ENCODE measurements at places on chromosomes 7 and 10.

- no peak for DNase-seq
These were observed 678.4 kb downstream of the PHTF2 start for GRCh38 chr7:78476851-78477405.

- DNase-seq = no peak
These were observed 28.6 kb downstream of the KAT6B start for GRCh38 chr10:74855027-74855426.

DNA sequence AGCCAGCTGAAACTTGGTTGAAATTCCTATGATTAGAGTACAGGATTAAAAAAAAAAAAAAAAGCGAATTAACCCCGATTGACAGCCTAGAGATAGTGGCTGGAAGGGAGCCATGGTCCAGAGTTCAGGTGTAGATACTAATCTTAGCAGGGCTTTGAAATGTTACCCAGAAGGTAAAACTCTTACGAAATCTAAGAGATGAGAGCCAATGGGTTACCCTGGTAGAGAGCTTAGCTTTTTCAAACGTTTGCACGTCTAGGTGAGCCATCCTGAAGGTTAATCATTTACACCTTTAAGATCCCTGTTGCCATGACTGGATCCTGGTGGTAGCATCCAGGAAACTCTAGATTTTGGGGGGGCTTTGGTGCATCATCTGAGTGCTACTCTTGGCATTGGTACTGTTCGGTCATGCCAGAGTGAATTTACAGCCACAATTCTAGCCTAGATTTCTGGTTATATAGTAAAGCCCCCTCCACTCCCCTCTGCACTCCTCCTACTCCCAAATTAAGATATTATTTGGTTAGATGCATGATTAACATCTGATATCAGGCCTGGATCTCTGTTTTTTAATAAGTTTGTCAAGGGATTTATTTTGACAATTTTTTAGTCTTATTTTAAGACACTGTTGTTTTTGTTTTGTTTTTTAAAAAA is 1.2 kb downstream of the AGFG2 start:
- DNase-seq = no peak

GRCh38 chr7:108266491-108266890 is 136.3 kb upstream of the LAMB4 start:
- no peak for DNase-seq

GRCh38 chr10:45253183-45253914 is 62.1 kb downstream of the OR13A1 start:
- DNase-seq = no peak

- DNase-seq = no peak
These were observed 34.9 kb downstream of the COA1 start for GRCh38 chr7:43694399-43694748.

- DNase-seq = no peak
These were observed 5.3 kb downstream of the COL1A2 start for GRCh38 chr7:94400022-94400421.

- no peak for DNase-seq
These were observed 14.5 kb downstream of the PSAP start for GRCh38 chr10:71836596-71836974.

- no peak for DNase-seq
These were observed 167.8 kb upstream of the CXCL12 start for GRCh38 chr10:44552726-44553125.

GRCh38 chr10:95850791-95851190 is 57.0 kb upstream of the CC2D2B start:
- no peak for DNase-seq

GRCh38 chr10:48684792-48685623 is at the start of gene WDFY4:
WDFY4 (plus strand) TSS chr10:48684873; CDS start chr10:48709733, 24,860 bp downstream.
- no peak for DNase-seq

DNA sequence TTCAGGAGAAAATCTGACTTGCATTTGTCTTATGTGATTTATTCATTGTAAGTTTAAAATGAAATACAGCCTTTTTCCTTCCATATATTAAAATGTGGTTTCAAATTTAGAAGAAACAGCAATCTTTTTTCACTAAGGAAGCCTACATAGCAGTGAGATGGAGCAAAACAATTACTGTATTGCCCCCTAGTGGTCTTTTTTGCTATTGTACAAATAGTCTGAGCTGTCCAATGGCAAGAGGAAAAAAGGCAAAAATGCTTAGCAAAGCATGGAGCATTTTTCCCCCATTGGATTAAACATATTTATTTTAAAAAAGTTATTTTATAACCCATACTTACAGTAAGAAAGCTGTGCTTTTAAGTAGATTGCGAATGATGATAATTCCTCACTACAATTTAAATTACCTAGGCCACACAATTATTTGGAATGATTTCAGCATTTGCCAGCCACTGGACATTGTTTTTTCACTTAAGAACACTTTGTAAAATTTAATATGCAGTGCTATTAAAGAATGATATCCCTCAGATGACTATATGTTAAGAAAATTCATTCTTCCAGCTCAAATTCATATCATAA is 119.5 kb downstream of the CPED1 start:
- no peak for DNase-seq

GRCh38 chr10:97031459-97031858 is 154.3 kb downstream of the SLIT1 start:
- DNase-seq = no peak

DNA sequence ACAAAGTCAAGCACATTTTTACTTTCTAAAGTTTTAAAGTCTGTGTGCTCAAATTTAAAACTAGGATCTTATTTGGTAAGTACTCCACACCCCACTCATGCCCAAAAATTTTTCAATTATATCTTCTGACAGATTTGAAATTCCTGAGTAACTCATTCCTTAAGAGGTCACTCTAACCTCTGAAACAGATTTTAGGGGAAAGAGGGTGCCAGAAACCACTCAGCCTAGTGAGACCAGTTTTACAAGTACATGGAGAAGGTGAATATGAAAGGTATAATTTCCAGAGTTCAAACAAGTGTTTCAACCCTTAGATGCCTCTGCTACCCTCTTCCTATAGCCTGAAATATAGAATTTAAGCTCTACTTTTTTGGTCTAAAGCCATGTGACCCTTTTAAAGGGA is 79.2 kb downstream of the C7orf25 start:
- DNase-seq = no peak

- DNase-seq = no peak
These were observed 10.3 kb downstream of the TMEM106B start for GRCh38 chr7:12221414-12221813.

GRCh38 chr7:77326131-77326530 is 90.0 kb downstream of the GSAP start:
- no peak for DNase-seq

GRCh38 chr7:70069977-70070376 is 471.7 kb downstream of the AUTS2 start:
- no peak for DNase-seq

- no peak for DNase-seq
These were observed 203.8 kb downstream of the CCDC3 start for GRCh38 chr10:12797471-12798262.

DNA sequence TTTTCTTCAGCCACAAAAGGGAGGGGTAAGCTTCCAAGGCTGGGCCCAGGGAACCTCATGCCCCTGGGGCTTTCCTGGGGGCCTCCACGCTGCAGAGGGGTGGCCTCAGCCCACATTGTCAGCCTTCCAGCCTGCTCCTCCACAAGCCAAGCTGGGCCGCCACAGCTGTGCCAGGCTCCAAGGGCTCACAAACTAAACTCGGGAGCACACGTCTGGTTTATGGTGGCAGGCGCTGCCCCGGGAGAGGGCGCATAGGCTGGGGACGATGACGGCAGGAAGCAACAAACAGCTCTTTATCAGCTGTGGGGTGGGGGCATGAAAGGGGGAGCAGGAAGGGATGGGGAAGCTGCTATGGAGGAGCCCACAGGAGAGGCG is 6.3 kb upstream of the CDH23 start:
- DNase-seq = no peak
